ENCODE measurements at places on chromosomes 3 and 15. TPM values are rescaled to one million over a fixed set of nuclear protein-coding genes. Genes with fewer than 3 reads are reported as not detected.
A peak's percentile ranks its signal among the peaks of the same experiment; 100 is the strongest.

Gene IP6K2
- 79.1 TPM for polyA plus RNA-seq

- no peak for DNase-seq
These were observed 15.1 kb downstream of the GMNC start for GRCh38 chr3:190847436-190847835.

GRCh38 chr3:115423170-115423569, 200.1 kb upstream of the GAP43 start:
- no peak for DNase-seq

- DNase-seq, result peak; percentile 72
These were observed 62.7 kb downstream of the PCSK6 start for GRCh38 chr15:101426761-101427333.

GRCh38 chr15:48481802-48482201, 150.6 kb downstream of the DUT start:
- DNase-seq, result no peak

Gene PDZRN3
- 1.7 TPM for polyA plus RNA-seq

- no peak for DNase-seq
These were observed 110.8 kb downstream of the VGLL4 start for GRCh38 chr3:11532931-11533391.

DNA sequence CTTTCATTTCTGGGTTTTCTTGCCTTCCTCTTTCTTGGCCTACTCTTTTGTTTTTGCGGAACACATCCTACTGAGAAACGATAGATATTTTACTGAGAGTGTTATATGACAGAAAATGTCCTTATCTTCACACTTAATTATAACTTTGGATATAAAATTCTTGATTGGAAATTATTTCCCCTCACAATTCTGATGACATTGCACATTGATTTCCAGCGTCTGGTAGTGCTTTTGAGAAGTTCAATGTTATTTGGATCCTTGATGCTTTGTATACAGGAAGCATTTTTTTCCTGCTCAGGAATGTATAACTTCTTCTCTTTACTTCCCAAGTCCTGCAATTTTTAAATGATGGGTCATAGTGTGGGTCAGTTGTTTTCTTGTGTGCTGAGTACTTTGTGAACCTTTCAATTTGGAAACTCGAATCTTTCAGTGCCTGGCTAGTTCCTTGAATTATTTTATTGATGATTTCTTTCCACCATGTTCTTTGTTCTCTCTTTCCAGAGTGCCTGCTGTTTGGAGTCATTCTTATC, 183.9 kb downstream of the PDCD6IP start:
- DNase-seq, result no peak

DNA sequence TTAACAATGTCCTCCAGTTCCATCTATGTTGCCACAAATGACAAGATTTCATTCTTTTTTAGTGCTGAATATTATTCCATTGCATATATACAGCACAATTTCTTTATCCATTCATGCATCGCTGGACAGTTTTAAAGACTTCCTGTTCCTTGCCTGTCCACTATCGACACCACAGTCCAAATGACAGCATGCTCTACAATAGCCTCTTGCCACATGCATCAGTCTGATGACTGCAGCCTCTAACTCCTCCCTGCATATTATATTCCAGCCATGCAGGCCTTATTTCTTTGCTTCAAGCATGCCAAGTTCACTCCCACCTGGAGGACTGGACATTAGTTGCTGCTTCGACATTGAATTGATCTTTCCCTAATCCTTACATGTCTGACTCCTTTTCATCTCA, 306.2 kb downstream of the FOXP1 start:
- DNase-seq, result no peak

- DNase-seq, result no peak
These were observed 31.3 kb downstream of the LRRC3B start for GRCh38 chr3:26653811-26654425.
